ENCODE measurements at places on chromosomes 7 and 10.

DNA sequence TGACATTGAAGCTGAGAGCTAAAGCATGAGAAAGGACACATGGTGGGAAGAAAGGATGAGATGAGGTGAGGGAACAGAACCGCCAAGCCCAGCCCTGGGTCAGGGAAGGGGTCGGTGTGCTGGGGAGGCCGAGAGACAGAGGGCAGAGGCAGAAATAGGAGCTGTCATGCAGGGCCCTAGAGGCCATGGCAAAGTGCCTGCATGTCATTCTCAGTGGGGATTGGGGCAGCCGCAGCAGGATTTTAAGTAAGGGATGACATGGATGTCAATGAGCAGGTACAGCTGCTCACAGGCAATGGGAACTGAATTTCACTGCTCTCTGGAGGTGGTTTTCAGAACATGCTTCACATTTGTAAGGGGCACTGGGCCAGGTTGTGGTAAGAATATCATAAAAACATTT, 227.4 kb downstream of the RAB11FIP2 start:
- DNase-seq = no peak

DNA sequence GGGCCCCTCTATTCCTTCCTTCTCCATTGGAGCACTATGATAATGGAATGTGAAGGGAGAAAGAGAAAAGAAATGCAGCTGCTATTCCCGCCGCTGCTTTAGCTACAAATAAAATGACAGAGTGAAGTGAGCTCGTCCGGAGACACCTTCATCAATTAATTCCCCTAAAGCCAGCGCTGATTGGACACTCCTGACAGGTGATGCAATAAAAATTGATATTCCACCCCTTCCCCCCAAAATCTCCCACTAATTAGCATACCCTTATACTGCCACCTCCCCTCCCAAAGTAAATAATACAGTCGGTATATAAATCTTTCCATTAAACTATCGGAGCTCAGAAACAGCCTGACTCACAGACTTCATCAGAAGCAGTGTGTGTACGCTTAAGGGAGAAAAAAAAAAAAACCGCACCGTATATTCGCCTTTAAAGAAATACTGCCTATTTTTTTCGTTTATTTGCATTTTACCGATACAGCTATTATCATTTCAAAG, 7.3 kb downstream of the SKIDA1 start:
- DNase-seq = no peak

DNA sequence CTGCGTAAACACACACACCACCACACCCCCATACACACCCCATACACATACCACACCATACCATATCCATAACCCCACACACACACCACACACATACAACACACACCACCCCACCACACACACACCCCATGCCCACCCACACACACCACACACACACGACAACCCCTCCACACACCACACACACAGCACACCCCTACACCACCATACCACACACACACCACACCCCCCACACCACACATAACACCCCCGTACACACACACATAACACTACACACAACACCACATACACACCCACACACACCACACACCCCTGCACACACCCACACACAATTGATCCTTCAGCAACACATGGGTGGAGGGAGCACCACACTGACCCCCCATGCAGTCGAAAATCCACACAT, 50.3 kb upstream of the BMS1 start:
- no peak for DNase-seq

DNA sequence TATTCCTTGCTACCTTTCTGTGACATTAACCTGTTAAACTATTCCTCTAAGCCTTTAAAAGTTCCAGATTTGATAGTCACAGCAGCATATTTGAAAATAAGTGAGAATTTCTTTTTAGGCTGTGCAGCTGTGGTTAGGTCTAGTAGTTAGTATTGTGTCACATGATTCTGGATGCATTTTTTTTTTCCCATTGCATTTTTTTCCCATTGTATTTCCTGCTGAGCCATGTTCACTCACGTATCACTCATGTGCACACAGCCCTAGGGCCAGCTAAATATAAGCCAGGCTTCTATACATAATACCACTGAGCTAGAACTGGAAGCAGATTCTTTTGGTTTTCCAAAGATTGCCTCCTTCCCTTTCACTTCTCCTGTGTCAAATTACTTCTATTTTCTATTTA, 37.4 kb downstream of the DNAJC9 start:
- no peak for DNase-seq

DNA sequence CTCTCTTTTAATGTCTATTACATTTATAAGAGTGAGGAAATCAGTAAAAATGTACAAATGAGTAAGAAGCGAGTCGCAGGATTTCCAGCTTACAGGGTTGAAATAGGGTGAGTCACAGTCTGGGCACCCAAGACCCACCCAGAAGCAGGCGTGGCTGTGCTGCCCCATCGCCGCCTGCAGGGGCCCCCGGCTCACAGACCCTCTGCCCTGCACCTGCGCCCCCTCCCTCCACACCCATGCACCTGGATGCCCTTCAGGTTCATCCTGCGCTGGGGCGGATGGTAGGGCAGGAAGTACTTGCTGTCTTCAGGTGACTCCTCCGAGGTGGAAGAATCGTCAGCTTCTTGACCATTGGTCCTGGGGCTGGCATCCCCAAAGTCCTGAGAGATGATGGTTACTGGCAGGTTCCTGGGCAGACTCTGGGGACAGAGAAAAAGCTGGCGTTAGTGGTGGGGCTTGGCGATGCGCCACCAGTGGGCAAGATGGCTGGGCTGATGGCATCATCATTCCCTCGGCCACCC, 90.2 kb upstream of the GNA12 start:
- no peak for DNase-seq

DNA sequence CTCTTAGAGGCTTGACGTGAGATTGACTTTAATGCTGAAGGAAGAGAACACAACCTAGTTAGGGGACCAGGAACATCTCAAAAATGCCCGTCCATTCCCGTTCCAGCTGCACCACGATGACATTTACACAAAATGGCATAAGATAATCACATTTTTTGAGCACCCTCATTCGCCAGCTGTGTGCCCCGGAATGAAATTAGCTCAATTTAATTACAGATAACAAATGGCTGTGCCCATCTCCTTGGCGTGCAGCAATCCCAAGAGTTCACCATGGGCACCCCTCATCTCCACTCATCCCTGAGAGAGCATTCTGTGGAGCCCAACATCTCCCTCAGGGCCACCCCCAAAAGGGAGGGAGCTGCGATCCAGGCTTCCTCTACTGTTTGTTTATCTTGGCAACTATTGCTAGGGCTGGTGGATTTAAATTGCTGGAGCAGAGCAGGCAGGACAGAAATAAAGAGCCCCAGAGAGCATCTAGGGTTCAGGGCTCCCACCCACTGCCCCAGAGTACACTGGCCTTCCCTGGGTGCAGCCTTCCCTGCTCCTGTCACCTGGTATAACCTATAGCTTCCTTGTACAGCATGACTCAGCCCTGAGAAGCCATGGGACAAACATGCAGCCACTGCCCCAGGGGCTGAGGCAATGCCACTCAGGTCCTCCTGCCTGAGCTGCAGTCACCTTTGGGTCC, 263.5 kb downstream of the ZEB1 start:
- DNase-seq = no peak

DNA sequence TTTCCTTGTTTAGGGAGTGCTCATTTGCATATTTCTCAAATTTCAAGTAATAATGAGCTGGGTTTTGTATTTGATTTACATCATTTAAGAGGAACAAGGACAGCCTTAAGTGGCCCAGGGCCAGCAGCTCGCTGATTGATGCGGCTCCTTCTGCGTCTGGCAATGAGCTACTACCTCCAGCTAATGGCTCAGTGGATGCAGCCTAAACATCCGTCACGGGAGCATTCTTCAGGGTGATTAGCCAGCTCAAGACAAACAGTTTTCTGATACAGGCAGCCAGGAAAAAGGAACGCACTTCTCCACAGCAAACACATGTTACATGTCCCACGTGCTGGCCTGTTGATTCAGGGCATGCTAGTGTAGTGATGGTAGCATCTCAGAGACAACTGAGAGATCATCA, 169.3 kb upstream of the TCERG1L start:
- DNase-seq = no peak

DNA sequence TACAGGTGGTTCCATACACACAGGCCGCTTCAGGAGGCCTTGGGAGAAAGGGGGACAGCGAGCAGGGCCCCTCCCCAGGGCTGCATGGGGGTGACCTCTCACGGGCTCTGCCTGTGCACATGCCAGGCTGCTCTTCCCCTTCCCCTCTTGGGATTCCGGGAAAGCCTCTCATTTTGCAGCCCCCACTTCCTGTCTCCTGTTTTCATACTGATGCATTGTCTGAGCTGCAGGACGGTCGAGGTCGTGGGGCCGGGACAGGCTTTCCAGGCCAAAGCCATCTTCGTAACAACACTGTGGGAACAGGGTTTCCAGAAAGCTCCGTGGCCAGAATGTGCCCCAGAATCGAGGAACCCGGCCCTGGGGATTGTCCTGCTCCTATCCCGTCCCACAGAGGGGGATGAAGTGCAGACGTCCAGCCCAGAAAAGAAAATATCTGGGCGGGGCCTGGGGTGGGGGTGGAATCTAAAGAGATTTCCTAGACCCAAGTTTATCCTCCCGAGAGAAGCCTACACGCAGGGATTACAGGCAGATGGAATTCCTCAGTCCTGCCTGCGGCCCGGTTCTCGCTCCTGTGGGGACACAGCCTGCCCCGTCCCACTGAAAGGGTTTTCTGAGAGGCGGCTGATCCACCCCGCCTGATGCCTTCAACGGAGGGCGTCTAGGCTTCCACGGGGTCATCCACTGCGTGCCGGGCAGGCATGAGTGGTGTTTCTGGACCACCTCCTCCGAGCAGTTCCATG, 29.5 kb upstream of the DNAAF5 start:
- DNase-seq = no peak

- no peak for DNase-seq
Measured at GRCh38 chr10:132178672-132179545, 7.8 kb upstream of the DPYSL4 start.

GRCh38 chr10:94402843-94403379, 570 bp downstream of the TBC1D12 start:
- no peak for DNase-seq

GRCh38 chr7:98251601-98252424, at the start of gene TECPR1:
TECPR1 (minus strand) TSS chr7:98252232; CDS start chr7:98246146, 6,086 bp downstream.
- peak; percentile 41 for DNase-seq

DNA sequence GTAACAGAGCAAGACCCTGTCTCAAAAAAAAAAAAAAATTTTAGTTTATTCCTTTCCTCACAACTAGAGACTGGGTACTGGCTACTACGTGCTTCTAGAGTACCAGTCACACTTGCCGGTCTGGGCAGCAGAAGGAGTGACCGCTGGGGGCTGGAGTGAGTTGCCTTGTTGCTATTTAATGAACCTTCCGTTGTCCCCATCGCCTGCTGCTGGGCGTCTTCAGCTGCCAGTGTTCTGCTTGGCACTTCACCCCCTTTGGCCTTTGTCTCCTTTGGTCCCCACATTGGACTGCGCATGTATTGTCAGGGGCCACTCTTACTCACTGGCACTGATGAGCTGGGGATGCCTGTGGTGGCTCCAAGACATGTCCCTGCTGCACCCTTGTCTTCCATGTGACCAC, 110.6 kb downstream of the CLEC2L start:
- DNase-seq = no peak

DNA sequence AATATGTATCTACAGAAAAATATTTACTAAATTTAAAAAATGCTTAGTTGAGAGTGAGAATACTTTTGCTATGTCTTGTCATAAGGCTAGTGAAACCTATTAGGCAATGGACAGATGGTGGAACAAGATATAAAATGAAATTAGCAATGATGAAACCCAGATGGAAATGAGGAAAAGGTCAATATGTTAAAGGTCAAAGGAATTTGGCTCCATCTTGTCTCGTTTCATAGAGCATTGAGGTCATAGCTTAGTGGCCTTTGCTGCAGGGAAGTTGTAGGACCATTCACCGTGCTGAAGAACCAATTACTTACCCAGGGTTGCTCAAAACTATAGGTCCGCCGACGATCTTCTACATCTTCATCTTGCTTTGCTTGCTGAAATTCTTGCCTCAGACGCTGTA, 683.9 kb downstream of the PARD3 start:
- DNase-seq = no peak

GRCh38 chr10:4352414-4352961, 473.5 kb upstream of the AKR1E2 start:
- DNase-seq = no peak

DNA sequence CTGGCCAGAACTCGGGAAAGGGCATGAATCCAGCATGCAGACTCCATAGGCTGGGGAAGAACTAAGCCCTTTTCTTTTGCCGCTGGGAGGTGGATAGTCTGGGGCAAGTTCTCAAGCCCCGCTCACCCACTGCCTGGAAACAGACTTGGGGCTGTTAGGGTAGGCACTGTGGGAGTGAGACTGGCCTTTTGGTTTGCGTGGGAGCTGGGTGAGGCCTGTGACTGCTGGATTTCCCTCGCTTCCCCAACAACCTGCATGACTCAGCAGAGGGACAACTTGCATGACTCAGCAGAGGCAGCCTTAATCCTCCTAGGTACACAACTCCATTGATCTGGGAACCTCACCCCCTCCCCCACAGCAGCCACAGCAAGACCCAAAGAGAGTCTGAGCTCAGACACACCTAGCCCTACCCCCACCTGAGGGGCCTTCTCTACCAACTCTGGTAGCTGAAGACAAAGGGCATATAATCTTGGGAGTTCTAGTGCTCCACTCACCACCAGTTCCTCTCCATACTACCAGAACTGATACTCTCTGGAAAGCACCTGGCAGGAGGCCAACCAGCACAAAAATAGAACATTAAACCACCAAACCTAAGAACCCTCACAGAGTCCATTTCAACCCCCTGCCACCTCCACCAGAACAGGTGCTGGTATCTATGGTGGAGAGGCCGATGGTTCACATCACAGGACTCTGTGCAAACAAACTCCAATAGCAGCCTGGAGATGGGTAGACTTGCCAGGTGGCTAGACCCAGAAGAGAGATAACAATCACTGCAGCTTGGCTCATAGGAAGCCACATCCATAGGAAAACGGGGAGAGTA, 81.4 kb upstream of the LAMB4 start:
- no peak for DNase-seq

DNA sequence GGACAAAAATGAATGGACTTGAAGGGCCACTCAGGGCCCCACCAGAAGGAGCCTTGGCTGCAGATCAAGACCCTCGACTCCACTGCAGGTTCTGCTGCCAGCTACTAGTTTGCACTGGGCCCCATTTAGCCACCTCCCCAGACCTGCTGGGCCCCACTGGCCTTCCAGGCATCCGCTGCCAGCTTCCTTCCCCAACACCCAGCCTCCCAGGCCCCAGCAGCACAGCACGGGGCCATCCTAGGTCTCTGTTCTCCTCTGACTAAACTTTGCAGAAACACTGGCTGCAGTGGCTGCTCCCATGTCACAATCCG, 277.4 kb upstream of the KLF14 start:
- no peak for DNase-seq
